ENCODE measurements at places on chromosomes 6 and 20. TPM values are rescaled to one million over a fixed set of nuclear protein-coding genes. Genes with fewer than 3 reads are reported as not detected.

Gene PTCRA
- total RNA-seq, result not detected

- DNase-seq, result no peak
These were observed 88.4 kb downstream of the ID4 start for GRCh38 chr6:19925533-19925932.

GRCh38 chr20:46955601-46956556 is 61.2 kb downstream of the EYA2 start:
- no peak for DNase-seq

DNA sequence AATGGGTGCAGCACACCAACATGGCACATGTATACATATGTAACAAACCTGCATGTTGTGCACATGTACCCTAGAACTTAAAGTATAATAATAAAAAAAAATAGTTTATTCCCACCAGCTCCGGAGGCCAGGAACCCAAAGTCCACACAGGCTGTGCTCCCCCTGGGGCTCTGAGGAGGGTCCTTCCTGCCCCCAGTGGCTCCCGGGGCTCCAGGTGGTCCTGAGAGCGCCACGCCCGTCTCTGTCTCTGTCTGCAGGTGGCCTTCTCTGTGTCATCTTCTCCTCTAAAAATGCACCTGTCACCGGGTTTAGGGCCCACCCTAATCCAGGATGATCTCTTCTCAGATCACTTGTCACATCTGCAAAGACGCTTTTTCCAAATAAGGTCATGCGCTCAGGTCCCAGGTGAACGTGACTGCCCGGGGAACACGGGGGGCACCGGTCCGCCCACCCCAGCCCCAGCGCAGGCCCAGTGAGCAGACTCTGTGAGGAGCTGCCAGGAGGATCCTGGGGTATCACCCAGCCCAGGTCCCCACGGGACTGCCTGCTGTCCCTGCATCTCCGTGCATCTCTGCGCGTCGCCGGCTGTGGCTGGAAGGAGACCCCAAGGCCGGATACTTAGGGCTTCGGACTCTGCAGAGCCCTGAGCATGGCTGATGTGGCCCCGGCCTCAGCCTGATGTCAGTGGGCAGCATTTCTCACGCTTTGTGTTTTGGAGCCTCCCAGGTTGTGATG is 11.8 kb downstream of the SLCO4A1 start:
- DNase-seq, result no peak

GRCh38 chr6:105402939-105403935 is at the start of gene PREP:
PREP (minus strand) TSS chr6:105403082; CDS start chr6:105402891, 191 bp downstream.
- peak; percentile 93 for DNase-seq

DNA sequence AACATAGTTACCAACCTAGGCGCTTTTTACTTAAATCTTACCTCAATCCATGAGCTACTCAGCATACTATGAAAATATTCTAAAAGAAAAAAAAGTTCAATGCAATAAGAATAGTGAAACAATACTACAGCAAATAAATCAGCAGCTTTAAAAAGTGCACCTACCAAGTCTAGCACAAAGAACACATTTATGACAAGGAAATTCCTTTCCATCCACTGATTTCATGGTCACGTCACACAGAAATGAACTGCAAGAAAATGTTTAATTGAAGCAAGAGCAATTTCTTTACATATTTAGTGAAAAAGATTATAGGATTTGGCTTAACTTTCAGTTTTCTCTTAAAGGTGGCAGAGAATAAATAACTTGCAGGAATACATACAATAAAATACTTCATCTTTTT is 36.2 kb downstream of the IBTK start:
- DNase-seq, result no peak

DNA sequence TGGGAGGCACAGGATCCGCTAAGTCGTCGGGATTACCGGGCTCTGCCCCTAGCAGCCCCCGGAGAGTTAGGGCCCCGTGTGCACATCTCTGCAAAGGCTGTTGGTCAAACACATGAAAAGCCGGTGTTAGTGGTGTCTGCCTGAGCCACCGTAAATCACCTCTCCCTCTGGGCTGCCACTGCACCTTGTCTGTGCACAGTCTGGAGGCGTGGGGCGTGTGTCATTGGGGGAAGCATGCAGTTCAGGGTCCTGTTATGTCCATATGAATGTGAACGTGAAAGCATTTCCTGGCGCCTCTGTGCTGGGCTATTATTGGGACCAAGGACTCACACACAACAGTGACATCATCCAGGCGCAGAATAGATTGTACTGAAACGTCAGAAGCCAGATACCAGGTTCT is 305.6 kb downstream of the NRN1 start:
- no peak for DNase-seq

- DNase-seq, result no peak
These were observed 2.7 kb downstream of the TOX2 start for GRCh38 chr20:43917380-43917779.
